Nephron progenitor cell (in vitro differentiated cells): ENCODE measurements at places on chromosomes 12 and 14.

GRCh38 chr12:17286874-17287273, 680.9 kb upstream of the LMO3 start:
- no peak for DNase-seq

DNA sequence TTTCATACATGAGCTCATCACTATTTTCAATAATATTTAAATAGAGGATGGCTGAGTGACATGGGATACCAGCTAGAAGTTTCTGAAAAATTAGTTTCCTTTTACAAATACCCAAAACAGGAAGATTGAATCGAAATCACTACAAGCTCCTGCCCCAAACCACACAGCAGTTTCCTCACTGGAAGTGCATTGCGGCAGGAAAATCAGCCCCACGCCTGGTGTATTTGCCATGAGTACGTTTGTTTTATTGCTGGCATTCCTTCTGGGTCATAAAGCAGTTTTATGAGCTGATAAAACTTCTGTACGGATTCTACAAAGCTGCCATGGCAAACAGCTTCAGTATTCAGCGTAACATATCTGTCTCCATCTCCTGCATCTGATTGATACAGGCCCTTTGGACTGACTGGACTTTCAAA, 23.7 kb downstream of the CDC42BPB start:
- no peak for DNase-seq

DNA sequence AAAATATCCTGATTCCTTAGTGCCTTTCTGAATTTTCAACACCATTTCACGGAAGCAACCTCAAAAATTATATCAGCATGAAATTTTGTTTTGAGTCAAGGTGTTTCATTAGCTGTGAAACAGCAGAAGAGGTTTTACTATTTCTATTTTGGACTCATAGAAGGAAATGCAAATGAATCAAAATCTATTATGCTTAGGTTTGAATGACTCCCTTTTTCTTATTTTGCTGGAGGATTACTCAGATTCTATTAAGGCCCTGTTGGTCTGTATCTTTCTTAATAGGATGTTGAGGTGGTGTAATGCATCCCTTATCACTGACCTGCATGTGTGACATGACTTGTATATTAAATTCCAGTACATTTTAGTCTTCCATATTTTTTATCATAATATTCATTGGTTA, 165.8 kb downstream of the TMTC2 start:
- no peak for DNase-seq

- no peak for DNase-seq
These were observed 5.2 kb downstream of the MTERF2 start for GRCh38 chr12:106981788-106982187.

DNA sequence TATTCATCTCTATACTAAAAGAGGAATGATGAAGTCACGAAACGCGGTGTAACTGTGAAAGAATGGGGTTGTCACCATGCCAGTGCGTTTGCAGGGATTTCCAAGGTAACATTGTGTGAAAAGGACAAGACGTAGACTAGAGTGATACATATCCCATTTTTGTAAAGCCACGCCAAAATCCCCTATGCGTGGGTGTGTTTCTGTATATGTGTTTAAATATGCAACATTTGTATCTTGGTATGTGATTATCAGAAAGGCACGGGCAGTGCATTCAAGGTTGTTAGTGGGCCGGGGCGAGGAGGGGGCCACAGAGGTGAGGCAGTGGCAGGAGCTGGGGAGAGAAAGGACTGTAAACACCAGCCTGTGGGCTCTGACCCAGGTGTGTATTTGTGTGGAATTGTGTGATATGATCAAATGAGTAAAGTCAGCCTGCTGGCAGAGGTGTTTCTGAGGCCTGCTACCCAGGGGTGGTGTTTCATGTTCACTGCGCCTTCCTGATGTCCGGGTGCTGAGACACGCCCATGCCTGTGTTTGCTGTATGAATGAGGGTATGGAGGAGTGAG, 137.8 kb downstream of the ADGRD1 start:
- no peak for DNase-seq

- no peak for DNase-seq
These were observed 26.9 kb downstream of the SAMD4A start for GRCh38 chr14:54593860-54594259.

GRCh38 chr14:61466905-61467280, 145.5 kb downstream of the PRKCH start:
- no peak for DNase-seq

DNA sequence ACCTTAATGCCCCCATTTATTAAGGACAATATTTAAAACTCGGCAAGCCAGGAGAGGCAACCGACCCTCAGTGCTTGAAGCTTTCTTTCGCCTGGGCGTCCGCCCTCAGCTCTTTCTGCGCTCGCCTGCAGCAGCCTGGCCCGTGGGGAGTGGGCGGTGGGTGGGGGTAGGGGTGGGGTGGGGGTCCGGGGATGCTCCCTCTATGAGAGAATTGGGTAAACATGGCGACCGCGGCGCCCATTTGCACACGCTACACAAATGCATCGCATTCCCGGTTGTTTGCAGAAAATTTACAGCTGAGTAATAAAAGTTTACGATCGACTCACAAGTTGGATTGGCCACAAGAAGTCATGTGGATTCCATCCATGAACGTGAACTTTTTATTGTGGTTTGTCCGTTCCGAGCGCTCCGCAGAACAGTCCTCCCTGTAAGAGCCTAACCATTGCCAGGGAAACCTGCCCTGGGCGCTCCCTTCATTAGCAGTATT, 7.7 kb downstream of the HOXC8 start:
- DNase-seq, result peak; percentile 75

GRCh38 chr12:6708960-6709394, 8.4 kb upstream of the PIANP start:
- DNase-seq, result no peak

- no peak for DNase-seq
These were observed 17.2 kb upstream of the PRMT8 start for GRCh38 chr12:3473844-3474243.

DNA sequence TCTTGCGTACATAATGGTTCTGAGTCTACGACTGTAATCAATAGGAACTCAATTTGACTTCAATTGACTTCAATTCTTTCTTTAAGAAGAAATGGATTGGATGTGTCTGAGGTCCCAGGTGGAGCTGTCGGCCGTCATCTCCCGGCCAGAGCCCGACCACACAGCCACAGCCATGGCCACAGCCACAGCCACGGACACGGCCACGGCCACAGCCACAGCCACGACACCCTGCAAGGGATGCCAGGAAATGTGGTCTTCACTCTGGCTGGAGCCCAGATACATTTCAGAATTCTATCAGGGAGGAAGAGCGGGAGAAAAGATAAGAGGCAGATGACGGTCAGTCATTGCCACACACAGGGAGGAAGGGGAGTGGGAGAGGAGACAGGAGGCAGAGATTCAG, 58.9 kb downstream of the GALNT9 start:
- no peak for DNase-seq

DNA sequence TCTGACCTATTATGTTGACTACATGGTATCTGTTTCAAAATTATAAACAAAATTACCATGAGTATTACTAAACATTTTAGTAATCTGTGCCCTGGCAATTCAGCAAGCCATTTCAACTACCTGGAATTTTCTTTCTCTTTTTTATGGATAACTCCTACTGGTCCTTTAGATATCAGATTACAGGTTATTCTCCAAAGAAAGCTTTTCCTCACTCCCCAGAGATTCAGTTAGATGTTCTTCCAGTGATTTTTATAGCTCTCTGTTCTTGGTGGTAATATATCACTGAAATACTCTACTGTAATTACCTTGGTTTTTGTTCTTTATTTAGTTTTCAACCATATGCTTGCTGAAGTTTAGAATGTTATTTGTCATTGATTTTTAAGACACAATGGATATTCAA, 930.2 kb upstream of the FOXG1 start:
- no peak for DNase-seq

- no peak for DNase-seq
These were observed 8.8 kb downstream of the GALNT16 start for GRCh38 chr14:69268763-69269162.

- DNase-seq, result no peak
These were observed 6.2 kb upstream of the KRT2 start for GRCh38 chr12:52658196-52658595.

GRCh38 chr14:96978525-96979272, 181.5 kb downstream of the VRK1 start:
- DNase-seq, result no peak

DNA sequence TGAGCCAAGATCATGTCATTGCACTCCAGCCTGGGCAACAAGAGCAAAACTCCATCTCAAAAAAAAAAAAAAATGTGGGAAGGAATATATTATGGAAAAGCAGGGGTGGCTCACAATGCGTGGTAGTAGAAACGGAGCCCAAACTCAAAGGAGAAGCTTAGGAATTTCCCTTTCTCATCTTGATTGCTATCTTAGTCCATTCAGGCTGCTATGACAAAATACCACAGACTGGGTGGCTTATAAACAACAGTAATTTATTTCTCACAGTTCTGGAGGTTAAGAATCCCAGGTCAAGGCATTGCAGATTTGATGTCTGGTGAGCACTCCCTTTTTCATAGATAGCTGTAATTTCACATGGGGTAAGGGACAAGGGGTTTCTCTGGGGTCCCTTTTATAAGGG, 153.8 kb upstream of the KRR1 start:
- DNase-seq, result no peak

GRCh38 chr12:30911207-30911606, 15.3 kb upstream of the TSPAN11 start:
- DNase-seq, result no peak
